ENCODE measurements at places on chromosomes 13 and 19. TPM values are rescaled to one million over a fixed set of nuclear protein-coding genes. Genes with fewer than 3 reads are reported as not detected.

KIR2DL4 gene
- not detected for total RNA-seq

ZNF540 gene
- total RNA-seq, result 0.41 TPM

SHC2 gene
- total RNA-seq, result not detected

SBNO2 gene
- total RNA-seq, result 82.8 TPM

ZNF556 gene
- not detected for total RNA-seq

LILRB2 gene
- total RNA-seq, result not detected

C19orf33 gene
- 2.0 TPM for total RNA-seq

LILRB4 gene
- total RNA-seq, result 0.46 TPM

TEKTIP1 gene
- 2.0 TPM for total RNA-seq

SKA3 gene
- total RNA-seq, result 29.4 TPM

PABPC3 gene
- 0.39 TPM for total RNA-seq

WDR87 gene
- total RNA-seq, result not detected

DNA sequence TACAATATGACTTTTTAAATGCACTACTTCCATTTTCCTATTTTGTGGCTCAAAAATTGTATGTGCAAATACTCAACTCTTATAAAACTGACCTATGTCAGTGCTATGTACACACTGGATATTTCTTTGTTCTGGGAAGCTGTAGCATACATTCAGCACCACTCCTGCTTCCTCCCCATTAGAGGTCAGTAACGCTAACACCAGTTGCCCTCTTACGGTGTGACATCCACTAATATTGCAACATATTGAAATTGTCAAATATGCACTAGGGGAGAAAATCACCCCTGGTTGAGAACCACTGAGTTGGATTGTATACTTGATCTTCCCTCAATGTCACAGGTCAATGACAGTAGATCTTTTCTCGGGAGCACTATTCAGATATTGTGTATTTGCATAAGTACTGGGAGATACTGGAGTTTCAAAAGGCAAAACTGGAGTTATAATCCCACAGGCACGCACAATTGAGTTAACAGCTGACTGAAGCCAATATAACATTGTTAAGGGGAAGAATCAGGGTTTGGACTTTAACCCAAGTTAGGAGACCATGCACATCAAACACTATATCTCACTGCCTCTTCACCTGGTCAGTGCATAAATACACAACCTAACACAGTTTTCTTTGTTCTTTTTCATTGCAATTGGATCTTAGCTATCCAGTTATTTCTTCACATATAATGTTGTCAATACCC, 1276.5 kb upstream of the MIR17HG start:
- H3K4me1 ChIP-seq, result no peaks in the 10 kb centered on the region
- H3K36me3 ChIP-seq, result no peaks in the 10 kb centered on the region
- DNase-seq, result no peak
- H3K27me3 ChIP-seq, result no peaks in the 10 kb centered on the region
- H3K4me3 ChIP-seq, result no peak overlapping the region

DNA sequence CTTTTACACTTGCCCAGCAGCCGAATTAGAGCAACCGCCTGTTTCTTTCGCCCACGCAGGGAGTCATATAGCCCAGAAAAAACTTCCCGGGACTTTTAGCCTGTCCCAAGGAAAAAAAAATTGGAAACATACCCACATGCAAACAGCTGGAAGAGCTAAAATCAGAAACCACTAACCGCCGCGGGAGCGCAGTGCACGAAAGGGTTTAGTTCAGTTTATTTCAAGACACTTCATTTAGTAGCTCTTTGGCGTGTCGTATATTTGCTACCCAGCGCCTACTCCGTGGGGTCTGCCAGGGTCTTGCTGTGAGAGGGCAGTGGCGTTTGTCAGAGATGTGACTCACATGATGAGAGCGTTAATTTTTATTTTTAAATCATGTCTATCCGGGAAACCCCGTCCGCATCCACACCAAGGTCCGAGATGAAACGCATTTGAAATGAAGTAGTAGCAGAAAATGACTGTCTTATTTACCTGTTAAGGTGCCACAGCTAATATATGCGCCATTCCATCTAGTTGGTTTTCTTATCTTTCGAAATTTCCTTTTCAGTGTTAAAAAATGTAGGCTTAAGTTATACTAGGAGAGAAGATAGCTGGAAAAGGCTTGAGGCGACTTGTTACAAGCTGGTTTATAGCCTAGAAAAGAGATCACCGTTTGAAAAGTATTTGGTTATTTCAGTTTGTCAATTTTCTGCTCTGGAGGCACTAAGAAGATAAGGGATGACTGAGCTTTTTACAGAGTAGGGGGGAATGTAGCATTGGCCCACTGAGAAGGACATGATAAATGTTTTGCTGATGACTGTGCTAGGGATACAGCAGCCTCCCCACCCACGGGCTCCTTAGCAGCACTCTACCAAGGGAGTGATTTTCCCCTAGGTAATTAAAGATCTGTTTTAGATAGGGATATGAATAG, 1.7 kb downstream of the KLF5 start:
- H3K27me3 ChIP-seq, result peaks cover 55% of the 10 kb centered on the region
- DNase-seq, result no peak
- peak overlapping the region; percentile 72 for H3K4me3 ChIP-seq
- H3K27ac ChIP-seq, result no peak overlapping the region
- peaks cover 12% of the 10 kb centered on the region for H3K4me1 ChIP-seq

GRCh38 chr19:51272183-51272810, 21.4 kb downstream of the SIGLECL1 start:
- H3K36me3 ChIP-seq, result no peaks in the 10 kb centered on the region
- H3K27me3 ChIP-seq, result peaks cover 7% of the 10 kb centered on the region
- peak overlapping the region; percentile 20 for H3K27ac ChIP-seq
- no peak for DNase-seq

GRCh38 chr19:7348587-7349230, at the start of gene ARHGEF18:
TSS of gene ARHGEF18 (plus strand) at chr19:7348937. CDS start at chr19:7362891, 13,954 bp downstream.
- DNase-seq, result peak; percentile 51
- H3K27ac ChIP-seq, result peak within 1 kb of the TSS; percentile 88
- peaks cover 10% of the 10 kb centered on the region for H3K36me3 ChIP-seq

DNA sequence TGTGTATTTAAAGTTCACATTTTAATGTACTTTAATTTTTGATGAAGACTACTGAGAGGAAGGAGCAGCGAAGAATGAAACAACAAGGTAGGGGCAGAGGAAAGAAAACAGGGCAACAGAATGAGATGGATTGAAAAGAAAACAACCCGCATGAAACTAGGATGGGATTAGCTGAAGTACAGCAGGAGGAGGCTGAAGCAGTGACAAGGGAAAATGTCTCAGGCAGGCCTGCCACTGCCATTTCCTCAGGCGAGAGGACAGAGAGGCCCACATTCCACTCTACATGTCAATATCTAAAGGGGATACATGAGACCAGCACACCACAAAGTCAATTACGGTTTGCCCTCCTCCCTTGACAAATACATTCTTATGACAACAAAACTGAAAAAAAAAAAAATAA, 1703.2 kb downstream of the EFNB2 start:
- no peaks in the 10 kb centered on the region for H3K36me3 ChIP-seq
- no peak overlapping the region for H3K27ac ChIP-seq
- H3K27me3 ChIP-seq, result peaks cover 2% of the 10 kb centered on the region
- no peak overlapping the region for H3K4me3 ChIP-seq

GRCh38 chr13:41427666-41428065, 29.7 kb upstream of the RGCC start:
- H3K36me3 ChIP-seq, result no peaks in the 10 kb centered on the region
- no peak for DNase-seq
- H3K27me3 ChIP-seq, result no peaks in the 10 kb centered on the region
- no peak overlapping the region for H3K4me3 ChIP-seq
- no peak overlapping the region for H3K27ac ChIP-seq

DNA sequence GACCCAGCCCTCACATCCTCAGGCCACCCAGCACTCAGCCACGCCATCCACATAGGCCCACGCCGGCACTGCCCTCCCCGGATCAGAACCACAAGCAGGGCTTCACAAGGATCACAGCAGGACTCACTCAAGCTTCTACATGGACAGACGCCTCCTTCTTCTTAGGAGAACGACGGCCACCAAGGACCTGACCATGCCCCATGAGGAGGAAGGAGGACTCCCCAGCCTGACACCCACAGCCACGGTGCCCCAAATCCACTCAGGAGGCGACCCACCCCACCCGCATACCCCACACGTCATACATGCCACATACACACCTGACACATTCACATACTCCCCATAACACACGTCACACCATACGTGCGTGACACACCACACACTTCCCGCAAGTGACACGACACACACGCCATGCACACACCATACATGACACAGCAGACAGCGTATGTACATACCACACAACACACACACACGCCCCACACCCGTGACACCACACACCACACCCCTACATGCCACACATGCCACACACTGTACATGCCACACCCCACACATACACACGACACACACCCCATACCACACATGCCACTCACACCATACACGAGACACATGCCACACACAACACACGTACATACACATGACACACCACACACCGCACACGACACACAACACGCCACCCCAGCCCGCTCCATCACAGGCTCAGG, 50.4 kb downstream of the MLLT1 start:
- peaks cover under 1% of the 10 kb centered on the region for H3K4me1 ChIP-seq
- no peak overlapping the region for H3K4me3 ChIP-seq
- DNase-seq, result no peak
- no peaks in the 10 kb centered on the region for H3K27me3 ChIP-seq

GRCh38 chr19:30446850-30447552, 74.8 kb downstream of the ZNF536 start:
- H3K27ac ChIP-seq, result no peak overlapping the region
- H3K4me3 ChIP-seq, result no peak overlapping the region
- no peaks in the 10 kb centered on the region for H3K36me3 ChIP-seq
- H3K4me1 ChIP-seq, result no peaks in the 10 kb centered on the region

GRCh38 chr19:13098277-13099072, 4.2 kb downstream of the LYL1 start:
- H3K4me3 ChIP-seq, result peak overlapping the region; percentile 84
- peaks cover 29% of the 10 kb centered on the region for H3K27me3 ChIP-seq
- peak overlapping the region; percentile 92 for H3K27ac ChIP-seq
- H3K36me3 ChIP-seq, result peaks cover 3% of the 10 kb centered on the region

GRCh38 chr19:34034318-34034846, 137.9 kb upstream of the LSM14A start:
- no peaks in the 10 kb centered on the region for H3K36me3 ChIP-seq
- H3K4me3 ChIP-seq, result no peak overlapping the region
- H3K27ac ChIP-seq, result no peak overlapping the region
- no peaks in the 10 kb centered on the region for H3K27me3 ChIP-seq
- no peaks in the 10 kb centered on the region for H3K4me1 ChIP-seq

- H3K27ac ChIP-seq, result no peak overlapping the region
- peaks cover 8% of the 10 kb centered on the region for H3K36me3 ChIP-seq
- peaks cover 24% of the 10 kb centered on the region for H3K4me1 ChIP-seq
- peak overlapping the region; percentile 7 for H3K4me3 ChIP-seq
- H3K27me3 ChIP-seq, result peaks cover 63% of the 10 kb centered on the region
Measured at GRCh38 chr13:57629821-57630235, 1.7 kb upstream of the PCDH17 start.

- peaks cover 5% of the 10 kb centered on the region for H3K36me3 ChIP-seq
- H3K4me1 ChIP-seq, result peaks cover 14% of the 10 kb centered on the region
- H3K27ac ChIP-seq, result no peak overlapping the region
- DNase-seq, result no peak
Measured at GRCh38 chr13:48829536-48829935, 146.2 kb upstream of the FNDC3A start.

DNA sequence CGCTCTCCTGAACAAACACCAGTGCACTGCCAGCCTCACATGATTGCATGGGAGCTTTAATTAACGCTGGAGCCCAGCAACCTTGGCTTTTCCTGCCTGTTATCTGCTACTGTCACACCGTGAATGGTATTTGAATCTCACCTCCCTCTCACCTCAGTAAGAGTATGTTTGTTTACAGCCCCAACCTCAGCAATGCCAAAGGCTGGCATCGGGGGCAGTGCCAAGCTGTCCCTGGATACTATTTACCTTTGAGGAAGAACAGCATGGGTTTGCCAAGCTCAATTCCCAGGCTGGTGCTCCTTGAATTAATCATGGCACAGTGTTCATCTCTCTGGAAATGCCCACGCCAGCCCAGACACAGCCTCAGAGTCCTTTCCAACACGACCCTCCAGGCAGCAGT, 57.2 kb upstream of the SERPINE3 start:
- H3K4me3 ChIP-seq, result no peak overlapping the region
- H3K27ac ChIP-seq, result no peak overlapping the region
- peaks cover 2% of the 10 kb centered on the region for H3K27me3 ChIP-seq
- peaks cover 5% of the 10 kb centered on the region for H3K4me1 ChIP-seq
- H3K36me3 ChIP-seq, result no peaks in the 10 kb centered on the region

- peaks cover 19% of the 10 kb centered on the region for H3K36me3 ChIP-seq
- no peak overlapping the region for H3K27ac ChIP-seq
- H3K4me3 ChIP-seq, result no peak overlapping the region
- peaks cover 12% of the 10 kb centered on the region for H3K4me1 ChIP-seq
Measured at GRCh38 chr19:19582471-19582870, 36.0 kb downstream of the PBX4 start.

DNA sequence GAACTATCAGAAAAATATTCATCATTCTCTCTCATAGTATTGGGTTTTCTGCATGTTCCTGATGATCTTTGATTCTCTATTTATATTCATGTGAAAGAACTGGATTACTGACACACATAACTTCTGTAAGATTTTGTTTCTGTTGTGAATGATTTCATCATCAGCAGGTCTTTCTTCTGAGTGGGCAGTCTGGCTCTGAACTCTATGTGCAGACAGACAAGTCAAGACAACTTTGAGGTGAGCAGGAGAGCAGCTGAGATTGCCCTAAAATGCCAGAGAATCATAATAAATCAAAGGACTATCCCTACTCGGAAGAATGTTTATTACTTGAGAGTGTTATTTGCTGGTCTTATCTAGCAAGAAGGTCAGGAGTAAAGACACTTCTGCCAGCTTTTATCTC, 652.1 kb upstream of the GPC6 start:
- H3K4me1 ChIP-seq, result no peaks in the 10 kb centered on the region
- no peaks in the 10 kb centered on the region for H3K27me3 ChIP-seq
- no peak overlapping the region for H3K27ac ChIP-seq
- H3K4me3 ChIP-seq, result no peak overlapping the region

DNA sequence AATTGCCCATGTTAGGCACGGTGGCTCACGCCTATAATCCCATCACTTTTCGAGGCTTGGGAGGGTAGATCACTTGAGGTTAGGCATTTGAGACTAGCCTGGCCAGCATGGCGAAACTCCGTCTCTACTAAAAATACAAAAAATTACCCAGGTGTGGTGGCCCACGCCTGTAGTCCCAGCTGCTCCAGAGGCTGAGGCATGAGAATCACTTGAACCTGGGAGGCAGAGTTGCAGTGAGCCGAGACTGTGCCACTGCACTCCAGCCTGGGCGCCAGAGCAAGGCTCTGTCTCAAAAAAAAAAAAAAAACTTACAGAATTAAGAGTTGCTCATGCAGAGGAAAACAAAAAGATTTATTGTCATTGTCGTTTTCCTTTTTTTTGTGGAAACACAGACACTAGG, 3.4 kb upstream of the PSMC4 start:
- no peak overlapping the region for H3K27ac ChIP-seq
- no peaks in the 10 kb centered on the region for H3K27me3 ChIP-seq
- peaks cover 28% of the 10 kb centered on the region for H3K36me3 ChIP-seq
- no peak overlapping the region for H3K4me3 ChIP-seq
- H3K4me1 ChIP-seq, result peaks cover 39% of the 10 kb centered on the region
- DNase-seq, result no peak
